Fibroblast of skin of right quadriceps (primary cell): ENCODE measurements at places on chromosomes 6 and 20.

GRCh38 chr6:93318121-93318520 is 101.2 kb downstream of the EPHA7 start:
- no peak for DNase-seq

GRCh38 chr20:40993794-40994540 is 34.7 kb upstream of the TOP1 start:
- peak; percentile 53 for DNase-seq

GRCh38 chr20:17419479-17420041 is 111.6 kb downstream of the BFSP1 start:
- no peak for DNase-seq

GRCh38 chr6:54719131-54719530 is 127.4 kb upstream of the FAM83B start:
- peak; percentile 9 for DNase-seq

DNA sequence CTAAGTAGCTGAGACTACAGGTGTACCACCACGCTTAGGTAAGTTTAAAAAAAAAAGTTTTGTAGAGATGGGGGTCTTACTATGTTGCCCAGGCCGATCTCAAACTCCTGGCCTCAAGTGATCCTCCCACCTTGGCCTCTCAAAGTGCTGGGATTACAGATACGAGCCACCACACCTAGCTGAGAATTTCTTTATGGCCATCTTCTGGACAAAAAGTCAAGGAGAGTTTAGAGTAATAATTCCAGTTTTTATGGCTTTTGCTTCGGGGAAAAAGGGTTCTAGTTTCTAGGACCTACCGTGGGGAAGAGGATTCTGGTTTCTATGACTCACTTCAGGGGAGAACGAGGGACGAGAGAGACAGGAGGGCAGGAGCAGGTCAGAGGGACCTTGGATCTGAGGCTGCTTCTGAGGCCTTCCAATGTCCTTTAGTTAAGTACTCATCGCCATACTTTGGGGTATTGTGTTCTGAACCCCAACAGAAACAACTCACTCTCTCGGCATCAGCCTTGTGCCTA is 69.3 kb upstream of the IER3 start:
- DNase-seq, result no peak

DNA sequence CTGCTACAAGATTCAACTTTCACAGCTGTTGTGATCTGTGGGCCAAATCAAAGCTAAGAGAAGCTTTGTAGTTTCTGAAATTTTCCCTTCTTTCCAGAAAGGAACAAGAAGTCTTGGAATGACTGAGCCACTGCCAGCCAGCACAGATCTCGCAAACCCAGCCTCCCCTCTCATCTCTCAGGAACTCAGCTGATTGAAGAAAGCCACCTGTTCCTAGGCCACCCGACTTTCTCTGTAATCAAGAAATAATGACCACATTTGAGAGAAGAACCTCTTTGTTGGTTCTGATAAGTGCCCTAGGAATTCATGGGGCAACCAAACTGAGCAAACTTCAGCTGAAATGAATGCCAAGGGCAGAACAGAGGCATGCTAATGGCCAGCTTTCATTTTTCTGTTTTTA is 61.7 kb downstream of the HDGFL1 start:
- DNase-seq, result no peak

DNA sequence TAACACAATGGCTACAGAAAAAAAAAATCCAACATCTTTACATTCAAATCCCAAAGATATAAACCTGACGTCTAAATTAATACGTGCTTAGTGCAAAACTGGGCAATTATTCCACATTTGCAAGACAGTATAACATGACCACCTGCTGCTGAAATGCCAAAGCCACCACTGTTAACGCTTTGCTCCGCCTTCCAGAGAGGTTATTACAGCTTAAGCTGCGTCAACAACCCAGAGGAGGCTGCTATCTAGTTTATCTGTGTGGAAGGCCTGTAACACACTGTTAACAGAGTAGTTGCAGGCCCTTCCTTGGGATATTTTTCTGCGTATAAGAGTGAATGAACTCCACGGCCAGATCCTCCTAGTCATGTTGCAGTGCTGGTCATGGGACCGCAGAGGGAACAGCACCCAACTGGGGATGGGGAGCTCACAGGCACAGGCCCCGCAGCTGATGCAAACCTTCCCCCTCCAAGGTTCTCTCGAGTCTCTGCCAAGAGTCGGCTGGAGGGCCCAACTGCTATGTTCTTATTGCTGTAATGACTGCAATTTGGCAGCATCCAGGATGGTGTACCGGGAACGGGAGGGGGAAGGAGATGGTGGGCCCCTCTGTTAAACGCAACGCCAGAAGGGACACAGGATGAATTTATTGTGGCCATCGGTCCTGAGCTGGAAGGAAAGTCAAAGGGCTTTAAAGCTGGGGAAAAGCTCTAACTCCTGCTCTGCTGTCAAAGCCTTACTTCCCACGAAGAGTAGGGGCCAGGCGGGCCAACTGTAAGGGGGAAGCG is 993 bp upstream of the NCOA7 start:
- DNase-seq, result peak; percentile 47
